Midbrain (tissue), 1 donor: ENCODE measurements at places on chromosomes 1 and 21.

GRCh38 chr1:27551170-27551952, 52.6 kb downstream of the AHDC1 start:
- DNase-seq, result no peak

DNA sequence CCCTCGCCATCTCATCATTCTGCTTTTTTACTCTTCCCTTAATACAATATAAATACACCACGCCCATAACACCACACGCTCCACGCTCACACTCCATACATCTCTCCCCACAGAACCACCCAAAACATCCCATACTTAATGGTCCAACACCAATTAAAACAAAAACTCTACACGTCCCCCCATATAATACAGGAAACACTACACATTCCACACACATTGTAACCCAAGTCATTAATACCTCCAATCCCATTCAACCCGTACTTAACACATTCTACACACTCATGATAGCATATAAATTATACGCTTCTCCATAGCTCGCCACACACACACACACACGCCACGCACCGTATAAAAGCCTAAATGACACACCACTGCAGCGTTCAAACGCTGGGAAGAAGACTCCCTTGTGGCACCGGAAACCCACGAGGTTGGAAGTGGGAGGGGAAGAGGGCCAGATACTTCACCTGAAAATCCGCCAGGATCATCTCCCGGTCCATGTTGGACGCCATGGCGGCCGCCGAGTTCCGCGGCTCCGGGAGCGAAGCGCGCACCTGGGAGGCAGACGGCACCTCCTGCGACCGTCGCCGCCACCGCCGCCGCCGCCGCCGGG, 659 bp downstream of the FAF1 start:
- no peak for DNase-seq

- DNase-seq, result no peak
Observed at GRCh38 chr1:95067062-95067461, 5.7 kb downstream of the ALG14 start.

DNA sequence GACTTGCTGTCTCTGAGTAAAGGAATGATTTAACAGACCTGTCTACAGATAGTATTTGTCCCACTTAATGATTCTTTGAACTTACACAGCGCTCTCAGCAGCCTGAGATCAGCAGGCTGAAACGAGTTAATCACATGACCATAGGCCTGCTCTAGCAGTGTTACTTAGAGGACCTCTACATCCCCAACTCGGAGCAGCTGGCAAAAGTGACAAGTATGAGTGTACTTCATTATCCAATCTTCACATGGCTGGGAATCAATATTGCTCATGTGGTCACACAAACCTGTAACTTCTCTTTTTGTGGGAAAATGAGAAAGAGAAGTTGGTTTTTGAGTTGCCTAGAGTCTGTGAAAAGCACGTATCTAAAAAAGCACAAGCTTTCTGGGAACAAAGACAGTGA, 11.4 kb upstream of the ATP13A2 start:
- DNase-seq, result no peak

DNA sequence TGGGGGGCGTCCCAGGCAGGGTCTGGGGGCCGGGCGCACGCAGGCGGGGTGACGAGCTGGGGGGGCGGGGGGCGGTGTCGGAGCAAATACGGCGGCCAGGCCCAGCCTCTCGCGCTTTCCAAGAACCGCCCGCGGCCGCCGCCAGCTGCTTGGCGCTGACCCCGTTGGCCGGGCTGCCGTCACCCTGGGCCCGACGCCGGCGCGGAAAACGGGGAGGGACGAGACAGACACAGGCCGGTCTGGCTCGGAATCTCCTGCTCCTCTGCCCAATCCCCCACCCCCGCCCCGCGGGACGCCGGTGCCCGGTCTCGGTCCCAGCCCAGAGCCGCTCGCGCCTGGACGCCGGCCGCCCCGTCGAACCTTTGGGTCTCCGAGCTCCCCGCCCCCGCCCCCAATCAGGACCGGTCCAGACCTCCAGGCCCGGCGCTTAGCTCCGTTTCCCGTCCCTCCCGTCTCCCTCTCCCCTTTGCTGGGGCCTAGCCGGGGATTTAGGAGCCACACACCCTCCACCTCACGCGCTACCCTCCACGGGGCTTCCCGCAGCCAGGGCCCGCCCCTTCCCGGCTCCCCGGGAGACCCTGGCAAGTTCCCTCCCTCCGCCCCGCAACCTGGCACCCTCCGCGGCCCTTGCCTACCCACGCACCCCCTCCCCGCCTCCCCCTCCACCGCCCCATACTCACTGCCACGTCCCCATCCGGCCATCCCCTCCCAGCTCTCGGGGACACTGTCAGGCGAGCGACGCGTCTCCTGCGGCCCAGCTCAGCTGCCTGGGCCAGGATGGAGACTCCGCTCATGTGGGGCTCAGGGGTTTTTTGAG, 800 bp upstream of the MMP23B start:
- DNase-seq, result peak; percentile 27

GRCh38 chr1:162400790-162401355, 11.1 kb downstream of the SH2D1B start:
- DNase-seq, result no peak

GRCh38 chr1:160836561-160836960, 26.1 kb downstream of the CD244 start:
- no peak for DNase-seq

DNA sequence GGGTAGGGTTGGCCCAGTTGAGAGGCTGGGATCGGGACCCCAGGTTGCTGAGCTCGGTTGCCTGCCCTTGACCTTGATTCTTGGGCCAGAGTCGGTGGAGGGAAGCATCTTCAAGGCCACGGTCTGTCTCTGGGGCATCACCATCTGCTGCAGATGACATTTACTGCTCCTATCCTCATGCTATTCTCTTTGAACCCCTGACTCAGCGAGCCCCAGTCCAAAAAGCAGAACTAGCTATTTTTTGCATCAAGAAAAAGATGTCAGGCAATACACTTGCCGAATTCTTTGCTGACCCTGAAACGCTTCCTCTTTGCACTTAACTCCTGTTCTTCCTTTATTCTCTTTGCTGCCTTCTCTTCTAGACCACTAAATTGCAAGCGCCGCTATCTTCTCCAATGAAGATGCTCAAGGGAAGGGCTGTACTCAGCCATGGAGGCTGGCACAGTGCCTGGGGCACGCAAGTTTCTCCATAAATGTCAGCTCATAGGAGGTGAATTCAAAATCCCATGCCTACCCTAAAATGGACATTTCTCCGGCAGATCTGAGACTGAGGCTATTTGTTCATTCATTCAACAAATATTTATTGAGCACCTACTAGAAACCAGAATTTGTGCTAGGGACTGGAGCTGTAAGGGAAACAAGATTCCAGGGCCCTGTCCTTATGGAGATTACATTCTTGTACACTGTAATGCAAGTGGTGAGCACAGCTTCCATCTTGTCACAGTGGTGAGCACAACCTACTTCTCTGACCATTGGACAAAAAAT, 20.5 kb upstream of the CAPZB start:
- DNase-seq, result peak; percentile 9
